Fibroblast of skin of left quadriceps (primary cell): ENCODE measurements at places on chromosomes 12 and 14.

- no peak for DNase-seq
Observed at GRCh38 chr14:78829274-78829673, 659.1 kb downstream of the NRXN3 start.

GRCh38 chr12:27766587-27766986, 13.4 kb upstream of the KLHL42 start:
- DNase-seq = no peak

DNA sequence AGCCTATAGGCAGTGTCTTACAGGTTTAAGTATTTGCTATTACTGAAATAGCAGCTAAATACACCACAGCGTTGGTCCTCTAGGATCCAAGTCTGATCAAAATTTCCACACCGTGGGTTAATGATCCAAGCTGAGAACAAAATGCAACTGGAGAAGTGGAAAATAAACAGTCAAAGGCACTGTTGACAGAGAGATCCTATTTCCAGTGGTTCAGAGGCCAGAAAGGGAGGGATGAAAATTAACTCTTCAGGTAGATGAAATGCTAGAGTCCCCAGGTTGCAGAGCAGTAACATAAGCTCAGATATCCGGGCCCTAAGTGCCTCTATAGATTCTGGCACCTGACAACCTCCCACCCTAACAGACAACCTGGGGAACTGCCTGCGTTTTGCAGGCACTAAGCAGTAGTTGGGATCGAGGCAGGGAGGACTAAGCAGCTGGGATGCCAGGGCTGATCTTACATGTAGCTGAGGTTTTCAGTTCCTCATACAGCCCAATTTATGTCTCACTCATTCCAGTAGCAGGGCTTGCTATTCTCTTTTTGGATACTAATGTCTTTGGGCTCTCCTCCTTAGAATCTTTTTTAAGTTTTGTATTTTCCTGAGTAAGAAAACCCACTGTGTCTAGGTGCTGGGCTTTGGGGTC, 42.7 kb upstream of the CRACR2A start:
- no peak for DNase-seq

DNA sequence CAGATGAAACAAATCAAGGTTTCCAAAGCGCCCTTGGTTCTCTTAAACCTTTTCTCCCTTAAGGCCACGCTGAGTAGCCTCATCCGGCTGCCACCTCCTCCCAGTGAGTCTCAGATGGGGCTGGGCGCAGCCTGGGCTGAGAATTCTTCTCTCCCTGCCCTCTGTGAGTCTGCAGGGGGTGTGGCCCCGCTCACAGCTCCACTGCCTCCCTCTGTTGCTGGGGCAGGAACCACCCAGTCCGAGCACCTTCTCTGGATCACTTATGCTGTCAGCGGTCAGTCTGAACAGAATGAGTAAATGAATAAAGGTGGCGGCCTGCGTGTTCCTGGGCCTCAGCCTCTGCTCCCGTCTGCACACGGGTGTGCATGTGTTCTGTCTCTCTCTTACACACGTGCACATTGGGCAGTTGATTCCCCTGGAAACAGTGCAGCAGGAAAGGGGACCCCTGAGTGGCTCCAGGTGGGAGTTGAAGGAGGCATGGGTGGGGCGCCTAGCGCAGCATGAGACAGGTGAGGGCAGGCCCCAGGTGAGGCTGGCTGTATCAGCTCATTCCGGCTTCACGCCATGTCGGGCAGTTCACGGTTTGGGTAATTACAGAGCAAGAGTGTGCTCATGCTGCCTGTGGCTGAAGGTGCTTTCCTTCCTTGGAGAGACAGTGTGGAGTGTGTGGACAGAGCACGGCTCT, 4.3 kb downstream of the PAPLN start:
- no peak for DNase-seq

- no peak for DNase-seq
Observed at GRCh38 chr12:99453836-99454538, 193.6 kb upstream of the GARIN6 start.

DNA sequence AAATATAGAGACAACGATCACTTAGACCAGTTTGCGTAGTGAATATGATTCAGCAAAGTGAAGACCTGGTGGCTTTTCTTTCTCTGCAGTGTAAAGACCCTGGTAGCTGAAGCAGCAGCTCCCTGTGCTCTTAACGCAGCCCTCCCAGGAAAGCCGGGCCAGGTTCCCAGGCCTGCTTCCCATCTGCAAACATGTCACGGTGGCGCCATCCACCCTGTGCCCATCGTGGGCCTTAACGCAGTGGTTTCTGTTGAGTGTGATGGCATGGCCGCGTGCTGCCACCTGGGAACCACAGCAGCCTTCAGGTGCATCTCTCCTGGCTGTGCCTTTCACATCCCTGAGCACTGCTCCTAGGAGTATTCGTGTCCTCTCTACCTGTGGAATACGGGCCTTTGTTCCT, 71.5 kb downstream of the WDR20 start:
- no peak for DNase-seq

GRCh38 chr12:92929983-92930382, 888 bp upstream of the EEA1 start:
- DNase-seq = no peak

GRCh38 chr14:105483300-105484068, 3.2 kb upstream of the CRIP1 start:
- no peak for DNase-seq

GRCh38 chr12:124321040-124321481, 26.2 kb downstream of the RFLNA start:
- no peak for DNase-seq

GRCh38 chr12:58384196-58384595, 442.8 kb downstream of the ATP23 start:
- DNase-seq = no peak

- peak; percentile 45 for DNase-seq
Observed at GRCh38 chr12:59372956-59373355, 222.9 kb upstream of the SLC16A7 start.

- DNase-seq = no peak
Observed at GRCh38 chr14:85040046-85040685, 489.8 kb upstream of the FLRT2 start.

DNA sequence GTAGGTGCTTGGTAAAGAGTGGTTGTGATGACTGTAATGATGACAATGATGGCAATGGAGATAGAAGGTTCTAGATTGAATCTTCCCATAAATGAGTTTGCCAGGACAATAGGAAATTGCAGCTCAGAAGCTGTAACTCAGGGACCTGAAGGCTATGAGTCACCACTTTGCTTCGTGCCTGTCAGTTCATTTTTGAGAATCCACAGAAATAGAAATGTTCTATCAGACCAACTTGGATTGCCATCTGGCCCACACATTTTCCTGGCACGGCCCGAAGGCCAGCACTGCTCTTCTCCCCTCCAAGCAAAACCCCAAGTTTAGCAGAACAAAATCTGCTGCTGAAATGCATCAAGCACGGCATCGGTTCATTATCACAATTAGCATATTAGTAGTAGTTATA, 1127.0 kb downstream of the BCL11B start:
- peak; percentile 82 for DNase-seq

DNA sequence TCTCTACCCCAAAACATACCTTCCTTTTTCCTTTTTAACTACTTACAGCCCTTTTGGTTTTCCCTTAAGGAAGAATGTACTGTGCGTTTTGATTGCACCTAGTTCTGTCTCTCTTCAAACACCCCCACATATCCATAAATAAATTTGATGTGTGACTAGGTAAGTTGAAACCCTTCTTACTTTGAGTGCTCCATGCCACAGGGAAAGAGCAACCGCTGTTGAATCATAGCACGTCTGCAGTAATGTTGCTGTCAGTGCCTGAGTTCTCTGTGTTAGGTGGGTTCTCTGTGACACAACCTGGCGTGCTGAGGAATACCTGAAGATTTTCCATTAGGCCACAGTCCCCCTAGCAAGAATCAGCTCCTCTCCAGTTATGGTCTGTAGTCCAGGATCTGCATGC, 102.1 kb downstream of the FIGNL2 start:
- no peak for DNase-seq

GRCh38 chr14:36556811-36557433, 25.5 kb downstream of the NKX2-8 start:
- no peak for DNase-seq

DNA sequence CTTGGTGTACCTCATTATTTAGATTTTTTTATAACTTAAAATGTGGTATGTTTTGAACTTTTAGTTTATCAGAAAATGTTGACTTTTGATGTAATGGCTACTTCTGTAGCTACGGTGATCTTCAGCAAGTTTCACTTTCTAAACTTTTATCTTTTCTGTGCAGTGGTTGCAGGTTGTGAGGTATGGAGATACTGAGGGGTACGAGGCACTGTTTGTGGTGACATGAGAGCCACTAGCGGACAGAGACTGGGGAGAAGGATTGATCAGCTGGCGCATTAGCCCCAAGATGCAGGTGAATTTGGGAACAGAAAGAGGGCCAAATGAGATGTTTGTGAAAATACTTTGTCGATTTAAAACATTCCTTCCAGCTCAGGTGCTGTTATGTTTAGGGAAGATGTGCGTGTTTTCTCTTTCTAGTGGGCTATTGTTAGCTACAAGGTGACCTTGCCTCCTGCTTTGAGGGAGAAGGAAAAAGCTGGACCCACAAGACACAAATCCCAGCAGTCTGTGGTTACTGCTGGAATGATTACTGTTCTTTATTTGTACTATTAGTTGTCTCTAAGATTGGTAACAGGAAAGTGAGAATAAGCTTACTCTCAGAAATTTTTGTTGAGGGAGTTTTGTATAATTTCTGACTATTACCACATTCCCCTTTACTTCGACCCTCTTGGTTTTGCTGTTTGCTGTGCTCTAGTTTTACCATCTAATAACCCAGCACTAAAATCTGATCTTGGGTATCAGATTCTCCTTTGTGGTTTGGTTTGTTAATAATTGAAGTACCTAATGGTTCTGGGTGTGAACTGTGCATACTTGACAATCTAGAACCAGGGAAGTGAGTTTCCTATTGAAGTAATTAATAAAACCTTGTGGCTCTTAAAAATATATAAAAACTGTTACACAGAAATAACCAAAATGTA, 61.7 kb downstream of the FBXO34 start:
- DNase-seq = no peak
